NCI-H748 treated with DMSO at 0.1 percent for 48 hours (cell line): ENCODE measurements at places on chromosomes 11 and 22.

DNA sequence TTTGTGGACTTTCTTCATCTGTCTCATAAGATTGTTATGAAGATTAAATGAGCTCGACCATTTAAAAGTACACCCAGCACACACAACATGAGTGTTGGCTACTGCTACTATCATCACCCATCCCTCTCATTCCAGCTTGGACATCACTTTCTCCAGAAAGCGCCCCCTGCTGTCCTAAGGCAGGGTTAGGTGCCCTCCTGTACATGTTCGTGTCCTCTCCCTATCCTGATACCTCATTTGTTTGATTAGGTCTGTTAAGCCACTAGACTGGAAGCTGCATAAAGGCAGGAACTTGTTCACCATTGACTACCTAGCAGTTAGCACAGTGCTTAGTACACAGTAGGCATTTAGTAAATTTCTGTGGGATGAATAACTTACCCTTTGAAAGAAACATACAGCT is 85.5 kb downstream of the ENTHD1 start:
- no peak for DNase-seq

- DNase-seq, result peak; percentile 26
Measured at GRCh38 chr22:28736301-28737155, 5.1 kb downstream of the CHEK2 start.

DNA sequence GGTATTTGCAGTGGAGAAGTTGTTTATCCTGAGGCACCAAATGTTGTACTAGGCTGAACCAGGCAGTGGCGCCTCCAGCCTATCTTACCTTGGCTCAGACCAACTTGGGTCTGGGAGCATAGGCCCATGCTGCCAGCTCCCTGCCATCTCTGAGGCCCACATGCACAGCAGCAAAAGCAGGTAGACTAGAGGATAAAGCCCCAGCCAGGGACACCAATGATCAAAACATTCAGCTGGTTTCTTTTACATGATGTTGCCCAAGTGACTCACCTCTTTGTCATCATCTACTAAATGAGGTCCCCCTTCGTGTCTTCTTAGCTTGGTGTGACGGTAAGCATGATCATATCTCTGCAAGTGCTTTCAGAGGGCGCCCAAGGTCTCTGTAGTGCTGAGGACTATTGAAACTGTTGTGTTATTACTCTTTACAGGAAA is 112.1 kb upstream of the DRD2 start:
- DNase-seq, result no peak

- DNase-seq, result no peak
Measured at GRCh38 chr11:69951821-69952220, 126.3 kb upstream of the ANO1 start.

GRCh38 chr11:66073669-66074068 is 3.6 kb downstream of the PACS1 start:
- no peak for DNase-seq

GRCh38 chr22:50165436-50166123 is 5.0 kb upstream of the PANX2 start:
- no peak for DNase-seq

GRCh38 chr22:37865510-37865909 is 16.3 kb downstream of the EIF3L start:
- DNase-seq, result no peak

DNA sequence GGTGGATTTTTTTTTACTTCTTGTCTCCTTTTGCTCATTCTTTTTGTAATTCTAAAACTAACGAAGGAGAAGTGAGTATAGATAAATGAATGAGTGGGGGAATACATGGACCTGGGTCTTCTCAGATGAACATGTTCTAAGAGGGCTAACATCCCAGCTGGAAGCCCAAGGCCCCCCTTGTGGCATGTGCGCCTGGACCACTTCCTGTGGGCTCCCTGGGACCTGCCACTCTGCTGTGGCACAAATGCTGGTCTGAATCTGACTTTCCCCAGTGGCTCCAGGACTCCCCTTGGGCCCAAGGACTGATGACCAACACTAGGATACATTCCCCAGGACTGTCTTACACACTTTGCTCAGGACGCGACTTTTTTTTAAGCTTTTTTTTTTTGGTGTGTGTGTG is 32.7 kb upstream of the ALX4 start:
- no peak for DNase-seq

GRCh38 chr22:33792832-33793231 is 127.4 kb downstream of the LARGE1 start:
- no peak for DNase-seq

DNA sequence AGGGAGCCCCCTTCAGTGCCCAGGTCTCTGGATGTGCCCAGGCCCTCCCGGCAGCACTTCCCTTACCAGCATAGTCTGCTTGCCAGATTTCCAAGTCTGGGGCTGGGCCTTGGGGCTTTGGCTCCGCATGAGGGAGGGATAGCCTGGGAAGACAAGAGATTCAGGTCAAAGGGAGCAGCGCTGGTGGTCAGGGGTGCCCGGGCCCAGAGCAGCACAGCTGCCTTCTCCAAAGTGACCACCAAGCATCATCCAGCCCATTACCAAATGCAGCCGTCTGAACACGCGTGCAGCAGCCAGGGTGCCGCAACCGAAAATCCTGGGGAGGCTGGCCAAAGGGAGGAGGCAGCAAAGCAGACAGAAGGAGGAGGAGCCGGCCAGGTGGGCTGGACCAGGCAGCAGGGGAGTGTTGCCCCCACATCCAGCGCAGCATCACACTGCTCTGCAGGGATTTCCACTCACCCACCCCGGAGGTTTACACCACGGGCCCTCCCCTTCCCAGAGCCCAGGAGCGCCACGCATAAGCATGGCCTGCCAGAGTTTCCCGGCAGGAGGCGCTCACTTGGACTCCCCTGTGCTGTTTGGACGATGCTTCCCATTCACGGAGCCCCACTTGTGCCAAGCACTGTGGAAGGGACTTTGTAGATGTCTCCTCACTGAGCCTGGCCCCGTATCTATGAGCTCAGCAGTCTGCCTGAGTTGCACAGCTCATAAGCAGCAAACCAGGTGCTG is 22.5 kb downstream of the TRIM29 start:
- DNase-seq, result no peak

DNA sequence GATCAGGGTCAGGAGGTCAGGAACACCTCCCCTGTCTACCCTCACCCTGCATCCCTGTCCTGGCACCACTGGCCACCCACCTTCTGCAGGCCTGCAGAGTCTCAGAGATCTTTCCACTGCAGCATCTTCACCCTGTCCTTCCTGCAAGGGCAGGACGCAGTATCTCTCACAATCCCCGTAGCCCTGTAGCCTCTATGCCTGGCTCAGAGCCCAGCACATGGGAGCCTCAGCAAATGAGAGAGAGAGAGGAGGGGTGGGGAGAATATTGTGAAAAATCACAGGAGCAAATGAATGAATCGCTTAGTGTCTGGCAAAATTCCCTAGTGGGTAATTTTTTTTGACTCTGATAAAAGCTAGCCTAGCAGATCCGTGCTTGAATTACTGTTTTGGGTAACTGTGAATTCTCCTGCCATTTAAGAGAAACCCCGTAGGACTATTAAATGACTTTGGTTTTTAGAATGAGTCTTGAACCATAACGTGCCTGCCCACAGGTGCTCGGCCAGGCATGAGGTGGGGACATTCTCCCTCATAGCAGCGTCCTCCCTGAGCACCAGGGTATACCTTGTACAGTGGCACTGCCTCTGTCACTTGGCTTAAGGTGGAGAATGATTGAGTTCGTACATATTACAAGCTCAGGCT is 91.5 kb downstream of the MORC2 start:
- no peak for DNase-seq

GRCh38 chr22:32043391-32043790 is 330 bp downstream of the SLC5A1 start:
- DNase-seq, result no peak

DNA sequence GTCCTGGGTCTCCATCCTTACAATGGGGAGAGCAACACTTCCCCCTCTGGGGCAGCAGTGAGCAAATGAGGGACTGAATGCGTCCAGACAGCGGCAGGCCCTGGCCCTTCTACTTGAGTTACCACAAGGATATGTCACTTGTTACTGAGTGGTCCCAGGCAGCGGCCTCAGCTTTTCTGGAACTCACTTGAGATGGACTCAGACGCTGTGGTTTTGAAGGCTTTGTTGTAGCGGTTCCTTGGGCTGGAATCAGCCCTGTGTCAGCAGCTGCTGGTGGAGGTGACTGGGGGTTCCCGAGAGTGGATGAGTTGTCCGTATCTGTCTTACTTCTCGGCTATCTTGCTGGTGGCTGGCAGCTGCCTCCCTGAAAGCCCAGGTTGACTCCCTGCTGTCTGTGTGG is 77.0 kb downstream of the MICAL2 start:
- no peak for DNase-seq

DNA sequence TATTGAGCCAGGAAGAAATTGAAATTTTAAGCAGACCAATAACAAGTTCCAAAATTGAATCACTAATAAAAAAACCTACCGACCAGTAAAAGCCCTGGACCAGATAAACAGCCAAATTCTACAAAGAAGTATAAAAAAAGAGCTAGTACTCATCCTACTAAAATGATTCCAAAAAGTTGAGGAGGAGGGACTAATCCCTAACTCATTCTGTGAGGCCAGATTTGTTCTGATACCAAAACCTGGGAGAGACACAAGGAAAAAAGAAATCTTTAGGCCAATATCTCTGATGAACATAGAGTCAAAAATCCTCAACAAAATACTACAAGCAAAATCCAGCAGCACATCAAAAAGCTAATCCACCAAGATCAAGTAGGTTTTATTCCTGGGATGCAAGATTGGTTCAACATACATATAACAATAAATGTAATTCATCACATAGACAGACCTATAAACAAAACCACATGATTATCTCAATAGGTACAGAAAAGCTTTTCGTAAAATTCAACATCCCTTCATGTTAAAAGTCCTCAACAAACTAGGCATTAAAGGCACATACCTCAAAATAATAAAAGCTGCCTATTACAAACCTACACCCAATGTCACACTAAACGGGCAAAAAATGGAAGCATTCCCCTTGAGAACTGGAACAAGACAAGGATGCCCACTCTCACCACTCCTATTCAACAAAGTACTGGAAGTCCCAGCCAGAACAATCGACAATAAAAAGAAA is 13.1 kb downstream of the OR52A5 start:
- DNase-seq, result no peak

DNA sequence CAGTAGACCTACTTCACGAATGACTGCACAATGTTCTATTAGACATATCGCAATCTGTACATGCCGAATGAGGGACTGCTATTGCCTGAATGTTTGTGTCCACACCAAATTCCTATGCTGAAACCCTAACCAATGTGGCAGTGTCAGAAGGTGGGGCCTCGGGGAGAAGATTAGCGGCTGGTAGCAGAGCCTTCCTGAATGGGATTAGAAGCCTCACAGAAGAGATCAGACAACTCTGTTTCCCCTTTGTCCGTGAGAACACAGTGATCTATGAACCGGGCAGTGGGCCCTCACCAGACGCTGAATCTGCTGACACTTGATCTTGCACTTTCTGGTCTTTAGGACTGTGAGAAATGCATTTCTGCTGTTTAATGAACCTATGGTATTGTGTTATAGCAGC is 33.1 kb downstream of the LRFN4 start:
- DNase-seq, result no peak
